ENCODE measurements at places on chromosomes 7 and 10. TPM values are rescaled to one million over a fixed set of nuclear protein-coding genes. Genes with fewer than 3 reads are reported as not detected.

DNAJC12 gene
- total RNA-seq = 15.3 TPM

DNA sequence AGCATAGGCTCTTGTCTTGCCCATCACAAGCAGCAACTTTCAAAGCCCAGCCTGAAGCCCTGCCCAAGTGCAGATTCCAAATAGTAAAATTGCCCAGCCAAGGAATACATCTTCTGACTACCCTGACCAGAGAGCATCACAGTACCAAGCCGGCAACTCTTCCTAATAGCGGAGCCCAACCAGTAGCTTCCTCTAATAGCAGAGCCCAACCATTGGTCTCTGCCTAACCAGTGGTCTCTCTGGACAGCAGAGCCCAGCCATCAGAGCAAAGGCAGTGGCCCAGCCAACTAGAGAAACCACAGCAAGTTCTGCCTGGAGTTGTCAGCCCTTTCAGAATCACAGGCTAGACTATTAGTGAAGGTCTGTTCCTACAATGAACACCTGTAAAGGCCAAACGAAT, 285.6 kb downstream of the HGF start:
- DNase-seq = no peak

GRCh38 chr7:30694218-30694745, 12.0 kb upstream of the CRHR2 start:
- DNase-seq = peak; percentile 60

- no peak for DNase-seq
Measured at GRCh38 chr7:84492098-84493034, 297.8 kb upstream of the SEMA3A start.

GRCh38 chr7:123660514-123661354, 5.1 kb downstream of the LMOD2 start:
- DNase-seq = no peak

- no peak for DNase-seq
Measured at GRCh38 chr7:152544481-152544927, 108.7 kb upstream of the KMT2C start.

All from pancreas (tissue), 10 donors.